ENCODE measurements at places on chromosomes 11 and 22. TPM values are rescaled to one million over a fixed set of nuclear protein-coding genes. Genes with fewer than 3 reads are reported as not detected.

Gene OR4D5
- total RNA-seq, result not detected

Gene TH
- 0.17 TPM for total RNA-seq

Gene SBF2
- 25.2 TPM for total RNA-seq

Gene PLA2G6
- 17.0 TPM for total RNA-seq

Gene ALDH3B1
- 26.4 TPM for total RNA-seq

Gene HPS4
- 8.9 TPM for total RNA-seq

Gene SLN
- 0.17 TPM for total RNA-seq

Gene TMPRSS4
- total RNA-seq, result not detected

Gene TUB
- total RNA-seq, result 8.3 TPM

Gene SCGB1A1
- total RNA-seq, result not detected

Gene OR4C6
- not detected for total RNA-seq

Gene SORL1
- 0.09 TPM for total RNA-seq

Gene MUC2
- not detected for total RNA-seq

Gene DDI1
- total RNA-seq, result not detected

Gene PATL1
- total RNA-seq, result 10.5 TPM

Gene PC
- 20.8 TPM for total RNA-seq

Gene CHST1
- total RNA-seq, result 6.3 TPM

Gene BEST1
- 1.5 TPM for total RNA-seq

Gene PRDM10
- total RNA-seq, result 17.7 TPM

Gene MEI1
- total RNA-seq, result 6.7 TPM

Gene DDTL
- total RNA-seq, result 1.2 TPM

Gene LRRN4CL
- total RNA-seq, result 5.3 TPM

Gene MS4A8
- not detected for total RNA-seq

Gene GGTLC2
- total RNA-seq, result not detected

Gene NELL1
- total RNA-seq, result not detected

Gene GLB1L2
- total RNA-seq, result 0.70 TPM

Gene BSX
- total RNA-seq, result not detected

Gene NAALADL1
- total RNA-seq, result 17.2 TPM

Gene PRDX5
- 401 TPM for total RNA-seq

Gene SCN4B
- total RNA-seq, result not detected

Gene P2RY6
- total RNA-seq, result not detected

Gene FOXRED1
- total RNA-seq, result 7.2 TPM

Gene SLC36A4
- 6.2 TPM for total RNA-seq

Gene PCF11
- total RNA-seq, result 21.6 TPM

Gene MMP27
- not detected for total RNA-seq

Gene GRK2
- 22.0 TPM for total RNA-seq

Gene APOL2
- total RNA-seq, result 38.4 TPM

Gene IGF2
- 549 TPM for total RNA-seq

Gene CARS1
- total RNA-seq, result 67.8 TPM

Gene SERHL2
- 11.5 TPM for total RNA-seq

Gene RAG2
- not detected for total RNA-seq

Gene CCND1
- 57.2 TPM for total RNA-seq

All from pericardium fibroblast (primary cell).